ENCODE measurements at places on chromosomes 16 and 17.
A peak's percentile ranks its signal among the peaks of the same experiment; 100 is the strongest.

DNA sequence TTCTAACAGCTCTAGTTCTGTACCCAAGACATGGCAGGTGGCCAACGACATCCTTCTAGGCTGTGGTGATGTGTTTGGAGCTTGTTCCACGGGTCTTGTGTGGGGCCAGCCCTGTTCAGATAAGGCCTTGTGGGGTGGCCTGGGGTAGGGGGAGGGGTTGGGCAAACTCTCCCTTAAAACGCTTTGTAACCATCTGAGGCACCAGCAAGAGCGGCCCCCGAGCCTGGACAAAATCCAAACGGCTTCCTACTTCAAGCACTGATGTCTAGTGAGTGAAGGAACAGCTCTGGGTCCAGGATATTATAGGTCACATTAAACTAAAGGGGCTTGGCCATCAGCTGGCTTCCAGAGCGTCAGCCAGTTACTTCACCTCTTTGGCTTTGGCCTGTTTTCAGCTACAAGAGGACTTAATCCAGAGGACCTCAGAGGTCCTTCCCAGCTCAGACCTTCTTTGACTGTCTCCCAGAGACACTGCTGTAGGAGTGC, 11.9 kb downstream of the SERPINF1 start:
- peak; percentile 49 for DNase-seq

GRCh38 chr16:49951574-49952195, 73.3 kb upstream of the CNEP1R1 start:
- DNase-seq: no peak

DNA sequence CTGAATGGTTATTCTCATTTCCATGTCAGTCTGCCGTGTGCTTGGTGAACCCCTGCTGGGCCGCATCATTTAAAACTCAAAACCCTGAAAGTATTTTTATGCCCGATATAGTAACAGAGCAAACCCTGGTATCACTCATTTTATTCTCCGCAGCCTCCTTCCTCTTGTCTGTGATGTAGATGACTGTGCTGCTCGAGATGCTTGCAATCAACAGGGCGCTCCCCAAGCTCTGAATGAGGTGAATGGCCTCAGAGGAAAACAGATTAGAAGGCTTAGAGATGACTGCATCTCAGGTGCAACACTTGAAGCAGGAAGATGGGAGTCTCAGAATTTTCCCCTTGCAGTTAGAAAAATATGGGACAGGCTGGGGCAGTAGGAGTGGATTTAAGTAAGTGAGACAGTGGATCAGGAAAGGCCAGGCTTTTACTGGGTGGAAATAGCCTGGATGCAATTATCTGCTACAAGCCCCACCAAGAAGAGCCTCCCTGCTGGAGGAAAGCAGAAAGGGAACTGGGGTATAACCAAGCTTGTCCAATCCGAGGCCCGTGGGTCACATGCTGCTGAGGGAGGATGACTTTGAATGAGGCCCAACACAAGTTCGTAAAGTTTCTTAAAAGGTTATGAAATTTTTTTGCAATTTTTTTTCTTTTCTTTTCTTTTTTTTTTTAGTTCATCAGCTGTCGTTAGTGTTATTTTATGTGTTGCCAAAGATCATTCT, 166.9 kb downstream of the CDH13 start:
- DNase-seq: peak; percentile 24

GRCh38 chr17:39729280-39729851, 966 bp downstream of the MIEN1 start:
- no peak for DNase-seq

- DNase-seq: peak; percentile 70
Measured at GRCh38 chr16:2981177-2981898, 1.1 kb upstream of the PKMYT1 start.

- no peak for DNase-seq
Measured at GRCh38 chr17:30550512-30551273, 73.5 kb downstream of the GOSR1 start.

DNA sequence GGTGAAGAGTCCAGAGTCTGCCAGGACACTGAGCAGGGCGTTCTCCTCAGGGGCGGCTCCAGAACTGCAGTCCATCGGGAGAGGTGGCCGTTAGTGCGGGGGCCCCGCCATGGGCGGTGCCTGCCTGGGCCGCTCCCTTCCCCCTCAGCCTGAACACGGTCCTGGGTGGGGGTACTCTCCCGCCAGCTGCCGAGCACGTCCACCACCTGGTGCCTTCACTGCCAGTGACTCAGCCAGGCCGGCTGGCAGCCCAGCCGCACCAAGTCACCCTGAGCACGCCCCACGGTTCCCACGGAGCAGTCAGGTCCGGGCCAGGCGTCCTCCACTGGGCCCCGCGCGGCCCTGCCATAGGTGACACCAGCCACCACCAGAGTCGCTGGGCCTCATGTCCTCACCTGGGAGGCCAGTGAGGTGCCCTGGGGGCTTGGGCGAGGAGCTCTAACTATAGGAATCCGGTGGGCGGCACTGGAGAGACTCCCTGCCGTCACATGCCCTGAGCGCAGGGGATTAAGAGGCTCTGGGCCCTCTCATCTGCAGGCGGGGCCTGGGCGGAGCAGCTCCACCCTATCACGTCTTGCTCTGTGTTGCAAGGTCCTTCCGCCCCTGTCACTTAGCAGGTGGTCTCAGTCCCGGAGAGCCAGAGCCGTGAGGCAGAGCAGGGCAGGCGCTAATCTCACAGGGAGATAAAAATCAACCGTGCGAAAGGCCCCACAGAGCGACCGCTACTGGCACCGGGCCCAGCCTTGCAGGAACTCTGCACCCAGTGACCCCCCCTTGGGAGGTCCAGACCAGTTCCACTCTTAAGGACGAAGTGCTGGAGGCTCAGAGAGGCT, 14.3 kb downstream of the PIEZO1 start:
- no peak for DNase-seq
